ENCODE measurements at places on chromosomes 7 and 10.

DNA sequence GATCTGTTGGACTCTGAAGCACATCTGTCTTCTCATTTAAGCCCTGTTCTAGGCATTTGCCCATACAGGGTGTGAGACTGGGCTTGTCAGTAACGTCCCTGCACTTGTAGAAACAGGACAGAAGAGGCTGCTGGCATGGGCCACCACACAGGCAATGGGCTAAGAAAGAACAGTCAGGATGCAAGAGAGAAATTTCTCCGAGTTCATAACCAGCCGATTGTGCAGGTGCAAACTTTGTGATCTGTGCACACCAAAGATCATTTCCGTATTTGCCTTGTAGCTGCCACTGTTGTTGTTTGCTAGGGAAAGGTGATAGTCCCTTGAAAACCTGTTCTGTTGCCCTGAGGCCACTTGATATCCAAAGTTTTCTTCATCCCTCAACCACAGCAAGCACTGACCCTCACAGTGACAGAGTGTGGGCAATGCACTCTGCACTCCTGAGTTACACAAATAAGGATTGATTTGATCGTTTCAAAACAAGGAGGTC, 20.3 kb downstream of the KLF6 start:
- no peak for DNase-seq

- no peak for DNase-seq
These were observed 14.6 kb downstream of the LHPP start for GRCh38 chr10:124476043-124476725.

DNA sequence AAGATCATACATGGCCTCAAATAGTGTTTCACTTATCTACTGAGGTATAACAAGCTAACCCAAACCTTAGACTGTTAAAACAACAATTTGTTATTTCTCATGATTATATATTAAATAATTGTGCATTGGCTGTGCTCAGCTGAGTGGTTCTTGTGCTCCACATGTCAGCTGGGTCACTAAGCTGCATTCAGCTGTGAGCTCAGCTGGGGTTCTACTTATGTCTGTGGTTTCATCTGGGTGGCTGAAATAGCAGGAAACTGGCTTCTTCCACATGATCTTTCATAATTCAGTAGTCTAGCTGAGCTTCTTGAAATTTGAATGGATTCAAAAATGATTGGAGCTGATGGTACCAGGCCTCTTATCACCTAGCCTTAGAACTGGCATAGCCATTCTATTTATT, 181.8 kb upstream of the CSTF2T start:
- DNase-seq: no peak

DNA sequence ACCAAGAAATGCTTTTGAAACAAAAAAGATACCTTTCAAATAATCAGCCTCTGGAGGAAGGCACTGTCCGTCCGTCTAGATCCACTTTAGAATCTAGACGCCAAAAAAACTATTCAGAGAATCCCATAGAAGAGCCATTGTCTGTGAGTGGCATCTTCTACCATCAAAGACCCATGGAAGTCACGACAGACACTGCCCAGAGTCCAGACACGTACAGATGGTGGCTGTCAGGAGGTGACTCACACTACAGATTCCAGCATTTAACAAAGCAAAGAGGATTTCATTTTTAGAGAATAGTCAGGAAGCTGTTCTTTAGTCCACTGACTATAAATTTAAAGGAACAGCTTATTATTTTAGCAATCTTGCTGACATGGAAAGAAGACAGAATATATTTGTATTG, 11.7 kb downstream of the C1QL3 start:
- DNase-seq: no peak

GRCh38 chr10:72852508-72852907, 41.0 kb upstream of the OIT3 start:
- no peak for DNase-seq

- no peak for DNase-seq
These were observed 4.4 kb downstream of the PRKAR2B start for GRCh38 chr7:107048783-107049418.

DNA sequence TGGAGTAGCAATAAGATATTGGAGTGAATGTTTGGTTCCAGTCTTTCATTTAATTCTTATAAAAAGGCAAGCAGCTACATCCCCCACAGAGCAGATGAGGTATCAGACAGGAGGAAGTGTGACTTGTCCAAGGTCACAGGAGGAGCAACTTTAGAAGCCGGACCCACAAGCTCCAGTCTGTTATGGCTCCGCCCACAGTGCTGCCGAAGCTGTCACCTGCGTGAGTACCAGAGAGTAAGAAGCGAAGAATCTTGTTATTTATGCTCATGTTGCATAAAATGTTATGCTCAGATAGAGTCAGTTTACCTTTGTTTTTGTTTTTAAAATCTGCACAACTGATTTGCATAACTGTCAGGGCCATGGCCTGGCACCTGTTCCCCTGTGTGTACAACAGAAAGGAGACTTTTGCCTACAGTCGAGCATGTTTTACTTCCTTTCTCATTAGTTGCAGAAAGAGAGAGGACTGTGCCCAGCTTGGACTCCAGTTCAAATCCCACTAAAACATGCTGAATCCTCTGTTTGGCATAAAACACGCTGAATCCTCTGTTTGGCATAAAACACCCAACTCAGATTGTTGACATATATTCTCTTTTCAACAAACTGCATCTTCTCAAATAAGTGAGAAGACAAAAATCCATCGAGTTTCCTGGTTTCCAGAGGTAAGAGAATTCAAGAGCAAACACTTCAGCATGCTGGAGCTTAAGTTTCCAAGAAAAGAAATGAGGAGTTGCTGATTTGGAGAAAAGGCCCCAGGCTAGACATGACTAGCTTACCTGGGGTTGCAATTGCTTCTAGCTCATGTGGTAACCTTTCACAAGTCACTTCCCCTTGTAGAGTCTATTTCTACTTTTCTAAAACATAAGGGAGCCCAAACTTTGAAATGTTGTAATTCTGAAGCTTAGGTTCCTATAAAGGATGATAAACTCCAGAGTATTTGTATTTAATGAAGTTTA, 409.8 kb upstream of the ZMIZ1 start:
- no peak for DNase-seq

DNA sequence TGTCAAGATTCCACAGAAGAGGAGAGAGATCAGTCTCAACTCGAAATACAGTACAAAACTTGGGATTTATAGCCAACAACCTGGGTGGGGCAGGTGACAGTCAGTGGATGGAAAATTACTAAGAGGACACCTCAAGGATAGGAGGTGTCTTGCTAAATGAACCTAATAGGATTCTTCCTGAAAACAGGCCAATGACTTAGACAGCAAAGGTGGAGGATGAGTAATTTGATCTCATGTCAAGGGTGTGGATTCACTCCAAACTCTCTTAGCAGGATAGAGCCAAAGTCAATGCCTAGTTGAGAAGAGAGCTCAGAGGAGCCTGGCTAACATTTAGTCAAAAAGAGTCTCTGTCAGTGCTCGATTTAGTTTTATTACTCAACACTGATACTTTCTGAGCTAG, 106.7 kb upstream of the INSYN2A start:
- DNase-seq: no peak

DNA sequence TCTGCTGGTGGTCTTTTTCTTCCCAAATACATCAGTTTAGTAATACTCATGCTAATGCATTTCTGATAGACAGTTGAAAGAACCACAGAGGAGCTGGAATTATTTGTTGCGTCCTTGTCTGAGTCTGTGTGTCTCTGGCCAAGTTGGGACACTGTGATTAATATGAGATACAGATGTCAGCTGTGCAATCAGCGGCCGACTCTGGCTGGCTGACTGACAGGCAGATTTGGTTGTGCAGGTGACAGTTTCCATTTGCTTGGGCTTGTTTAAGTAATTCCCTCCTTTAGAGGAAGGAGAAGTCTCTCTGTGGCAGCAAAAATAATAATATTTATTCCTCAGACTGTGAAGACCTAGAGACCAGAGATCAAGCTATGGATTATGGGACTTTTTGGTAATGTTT, 176.2 kb upstream of the CHRM2 start:
- DNase-seq: no peak

DNA sequence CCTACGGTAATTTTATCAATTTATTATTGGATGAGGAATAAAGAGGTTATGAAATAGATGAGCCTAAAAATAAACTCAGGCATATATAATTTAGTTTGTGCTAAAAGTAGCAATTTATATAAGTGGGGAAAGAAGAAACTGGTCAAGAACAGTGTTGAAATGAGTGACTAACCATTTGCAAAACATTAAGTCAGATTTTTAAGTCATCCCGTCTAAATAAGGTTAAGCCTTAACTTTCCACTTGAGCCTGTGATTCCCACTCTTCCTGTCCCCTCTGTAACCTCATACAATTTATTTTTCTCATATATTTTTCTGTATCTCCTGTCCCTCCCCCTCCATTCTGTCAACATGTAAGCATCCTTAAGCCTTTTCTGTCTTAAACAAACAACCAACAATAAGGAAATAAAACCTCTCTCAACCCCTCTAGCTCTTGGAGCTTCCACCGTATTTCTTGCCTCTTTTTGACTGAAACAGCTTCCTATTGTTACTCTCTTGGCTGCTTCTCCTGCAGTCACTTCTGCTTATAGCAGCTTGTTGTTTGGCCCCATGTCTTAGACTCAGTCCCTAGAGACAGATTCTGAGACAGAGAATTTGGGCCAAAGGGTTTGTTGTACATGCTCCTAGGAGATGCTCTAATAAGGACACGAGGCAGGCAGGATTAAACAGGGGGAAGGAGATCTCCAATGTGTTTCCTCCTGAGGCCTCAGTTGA, 109.7 kb downstream of the GNAI1 start:
- no peak for DNase-seq

DNA sequence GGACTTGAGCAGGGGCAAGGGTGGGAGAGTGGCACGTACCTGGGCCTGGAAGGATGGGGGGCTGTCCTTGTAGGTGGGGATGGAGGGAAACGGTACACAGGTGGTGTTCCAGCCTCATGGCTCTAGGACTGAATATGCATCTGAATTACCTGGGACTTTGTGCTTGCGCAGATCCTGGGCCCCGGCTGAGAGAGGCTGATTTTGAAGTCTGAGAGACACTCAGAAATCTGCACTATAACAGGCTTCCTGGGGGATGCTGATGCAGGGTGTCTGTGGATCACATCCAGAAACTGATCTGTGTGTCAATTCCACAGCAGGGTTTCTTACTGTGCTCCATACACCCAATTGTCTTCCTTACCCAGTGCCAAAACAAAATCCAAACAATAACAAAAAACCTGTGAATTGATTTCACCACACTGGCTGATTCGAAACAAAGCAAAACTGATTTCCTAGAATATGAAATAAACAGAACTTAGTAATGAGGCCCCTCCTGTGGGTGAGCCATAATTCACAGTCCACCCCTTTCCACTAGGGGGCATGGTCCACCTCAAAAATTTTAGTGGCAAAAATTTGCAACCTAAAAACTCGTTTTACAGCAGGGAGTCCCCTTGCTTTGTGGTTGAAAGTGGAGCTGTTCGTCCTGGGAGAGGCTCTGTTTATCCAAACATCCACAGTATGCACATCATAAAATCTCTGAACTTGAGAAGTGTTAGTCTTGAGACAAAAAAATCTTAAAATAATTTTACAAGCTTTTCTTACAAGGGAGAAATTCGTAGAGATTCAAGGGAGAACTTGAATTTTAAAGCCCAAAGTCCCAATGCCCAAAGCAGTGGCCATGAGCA, 32.0 kb upstream of the PLEKHA1 start:
- peak; percentile 61 for DNase-seq

GRCh38 chr7:13055732-13056368, 368.4 kb downstream of the ARL4A start:
- DNase-seq: no peak

DNA sequence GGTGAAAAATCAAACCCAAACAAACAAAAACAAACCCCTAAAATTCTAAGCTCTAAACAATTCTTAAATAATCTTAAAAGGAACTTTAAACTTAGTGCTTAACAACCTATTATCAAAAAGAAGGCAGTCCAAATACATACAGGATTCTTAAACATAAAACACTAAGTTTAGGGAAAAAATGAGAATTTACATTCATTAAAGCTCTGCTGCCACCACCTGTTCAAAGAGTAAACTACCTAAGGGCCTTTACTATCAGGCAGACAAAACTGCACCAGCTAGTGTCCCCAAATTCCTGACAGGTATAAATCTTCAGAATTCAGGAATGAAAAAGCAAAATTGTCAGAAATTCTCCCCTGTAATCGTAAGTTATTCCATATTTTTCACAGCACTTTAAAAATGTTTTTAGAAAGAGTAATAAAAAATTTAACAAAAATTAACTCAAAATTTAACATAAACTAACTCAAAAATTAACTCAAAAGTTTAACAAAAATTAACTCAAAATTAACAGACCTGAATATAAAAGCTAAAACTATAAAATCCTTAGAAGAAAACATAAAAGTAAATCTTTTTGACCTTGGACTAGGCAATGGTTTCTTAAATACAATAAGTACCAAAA, 55.1 kb downstream of the PDZD8 start:
- no peak for DNase-seq

- no peak for DNase-seq
These were observed 278.4 kb downstream of the ANKRD30A start for GRCh38 chr10:37403776-37404175.

GRCh38 chr10:3865565-3865964, 80.6 kb upstream of the KLF6 start:
- no peak for DNase-seq
